CD4-positive, alpha-beta T cell treated with Interleukin-6 at 100 ng/mL for 8 hours (primary cell): ENCODE measurements at places on chromosomes 7 and 10.
A peak's percentile ranks its signal among the peaks of the same experiment; 100 is the strongest.

DNA sequence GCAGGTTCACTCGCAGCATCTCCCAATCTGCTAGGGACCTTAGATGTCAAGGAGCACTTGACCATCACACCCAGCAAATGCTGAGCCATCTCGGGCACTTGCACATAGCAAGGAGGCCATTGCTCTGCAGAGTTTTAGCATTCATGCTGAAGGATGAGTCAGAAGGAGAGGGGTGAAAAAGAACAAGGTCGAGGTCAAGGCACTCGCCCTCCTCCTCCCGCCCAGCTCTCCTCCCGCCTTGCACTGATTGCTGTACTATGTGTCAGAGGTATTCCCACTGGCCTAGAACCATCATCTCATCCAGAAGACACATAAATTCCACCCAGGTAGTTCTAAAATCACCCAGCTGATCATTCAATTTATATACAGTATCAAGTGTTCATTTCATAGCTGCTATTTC is 255.1 kb upstream of the SP4 start:
- DNase-seq = no peak

- peak; percentile 67 for DNase-seq
Observed at GRCh38 chr10:13347500-13348156, 465 bp downstream of the SEPHS1 start.

GRCh38 chr10:98328640-98329039 is 60.6 kb upstream of the LOXL4 start:
- DNase-seq = no peak

- DNase-seq = no peak
Observed at GRCh38 chr10:51729822-51730555, 30.6 kb upstream of the CSTF2T start.

DNA sequence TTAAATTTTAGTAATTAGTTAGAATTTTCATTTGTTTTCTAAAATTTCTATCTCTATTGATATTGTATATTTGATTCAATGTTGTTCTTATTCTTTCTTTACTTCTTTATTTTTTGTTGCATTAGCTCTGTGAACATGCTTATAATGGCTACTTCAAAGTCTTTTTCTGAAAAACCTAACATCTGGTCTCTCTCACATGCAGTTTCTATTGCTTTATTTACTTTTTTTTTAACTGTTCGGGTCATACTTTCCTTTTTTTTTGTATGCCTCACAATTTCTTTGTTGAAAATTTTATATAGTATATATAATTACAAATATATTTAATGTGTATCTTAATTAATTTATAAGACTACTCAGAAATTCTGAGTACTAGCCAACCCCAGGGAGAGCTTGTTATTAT is 52.1 kb upstream of the PLXDC2 start:
- no peak for DNase-seq
